ENCODE measurements at places on chromosomes 11 and 22.

GRCh38 chr22:16828876-16829275 is 3.7 kb upstream of the XKR3 start:
- no peak for DNase-seq

- DNase-seq = no peak
These were observed 3.5 kb upstream of the ZP1 start for GRCh38 chr11:60863550-60864521.

DNA sequence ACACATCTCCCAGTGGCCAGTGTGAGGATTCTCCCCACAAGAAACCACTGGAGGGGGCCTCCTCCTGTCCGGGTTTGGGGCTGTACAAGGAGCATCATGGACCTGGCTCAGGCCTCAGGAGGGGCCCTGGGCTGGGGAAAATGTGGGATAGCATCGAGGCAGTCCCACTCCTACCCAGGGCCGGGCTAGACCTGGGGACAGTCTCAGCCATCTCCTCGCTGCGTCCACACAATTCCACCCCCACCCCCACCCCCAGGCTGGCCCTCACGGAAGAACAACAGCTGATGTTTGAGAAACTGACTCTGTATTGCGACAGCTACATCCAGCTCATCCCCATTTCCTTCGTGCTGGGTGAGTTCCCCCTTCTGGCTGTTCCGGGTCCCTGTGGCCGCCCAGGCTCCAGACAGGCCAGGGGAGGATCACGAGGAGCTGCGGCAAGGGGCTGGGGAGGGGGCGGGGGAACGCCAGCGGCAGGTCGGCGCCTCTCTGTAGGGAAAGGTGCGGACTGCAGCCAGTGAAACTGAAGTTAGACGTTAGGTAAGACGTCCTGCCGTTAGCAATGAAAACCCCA is 4.8 kb downstream of the BEST1 start:
- DNase-seq = no peak

DNA sequence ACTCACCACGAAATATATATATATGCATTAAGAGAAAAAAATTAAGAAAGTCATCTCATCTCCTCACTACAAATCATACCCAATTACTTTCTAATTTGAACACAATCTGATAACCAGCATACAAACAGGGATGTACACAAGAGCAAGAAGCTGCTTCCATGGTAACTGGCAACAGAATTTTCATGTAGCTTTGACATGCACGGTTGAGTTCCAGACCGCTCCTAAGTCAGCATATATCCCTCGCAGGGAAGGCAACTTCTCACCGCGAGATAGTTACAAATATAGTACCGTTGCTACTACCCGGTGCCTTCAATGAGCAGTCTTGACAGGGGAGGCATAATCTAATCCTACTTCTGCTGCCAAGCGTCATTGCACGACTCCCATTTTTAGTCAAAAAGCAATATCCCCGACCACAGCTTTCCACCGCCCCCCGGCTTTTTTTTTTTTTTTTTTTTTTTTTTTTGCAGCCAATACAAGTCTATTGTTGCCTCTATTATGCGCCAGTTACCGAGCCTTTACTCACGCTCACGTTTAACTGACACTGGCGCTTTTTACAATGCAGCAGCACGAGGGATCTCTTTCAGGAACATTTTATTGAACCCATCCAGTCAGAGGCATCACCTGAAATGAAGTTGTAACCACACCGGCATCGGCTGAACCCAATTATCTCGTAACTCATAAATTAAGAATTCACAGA is 2.2 kb downstream of the CADM1 start:
- DNase-seq = no peak

GRCh38 chr22:29541845-29542244 is 11.7 kb downstream of the THOC5 start:
- no peak for DNase-seq

Data from retinal pigment epithelial cell (primary cell).